ENCODE measurements at places on chromosomes 11 and 22.

- DNase-seq: no peak
Observed at GRCh38 chr11:55956521-55956920, 13.2 kb downstream of the OR10AG1 start.

DNA sequence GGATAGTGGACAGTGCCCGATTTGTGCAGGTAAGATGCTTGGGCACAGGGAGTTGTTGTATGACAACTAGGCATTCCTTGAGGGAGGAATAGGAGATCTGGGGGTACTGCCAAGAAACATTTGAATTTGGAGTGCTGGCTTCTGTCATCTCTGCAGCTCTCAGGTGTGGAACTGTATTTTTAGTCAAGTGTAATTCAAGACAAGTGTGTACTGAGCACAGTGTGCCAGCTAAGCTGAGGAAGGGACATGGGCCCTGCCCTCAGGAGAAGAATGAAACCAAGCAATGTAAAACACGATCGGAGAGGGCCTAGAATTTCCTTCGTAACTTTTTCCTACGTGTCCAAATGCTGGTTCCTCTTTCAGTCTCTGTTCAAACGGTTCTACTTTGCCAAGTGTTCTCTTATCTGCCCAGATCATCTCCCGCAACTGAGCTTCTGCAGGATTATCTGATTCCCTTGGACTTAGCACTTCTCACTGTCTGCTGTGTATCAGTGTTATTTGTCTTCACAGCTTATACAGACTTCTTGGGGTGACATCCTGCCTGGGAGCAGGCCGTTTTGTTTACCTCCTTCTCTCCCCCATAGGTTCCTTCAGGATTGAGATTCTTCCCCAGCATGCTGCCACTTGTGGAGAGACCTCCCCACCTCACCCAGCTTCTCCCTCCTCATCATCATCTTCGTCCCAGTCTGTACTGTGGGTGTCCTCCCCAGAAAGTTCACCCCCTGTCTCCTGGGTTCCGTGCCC lies 27.6 kb downstream of the ART5 start:
- no peak for DNase-seq

GRCh38 chr11:61688365-61689163 lies 8.4 kb downstream of the DAGLA start:
- DNase-seq: no peak

- no peak for DNase-seq
Observed at GRCh38 chr11:111691741-111692140, 74.4 kb downstream of the PPP2R1B start.

- DNase-seq: no peak
Observed at GRCh38 chr22:38267086-38267485, 5.7 kb downstream of the TMEM184B start.

- no peak for DNase-seq
Observed at GRCh38 chr11:512761-513595, 5.9 kb upstream of the RNH1 start.

DNA sequence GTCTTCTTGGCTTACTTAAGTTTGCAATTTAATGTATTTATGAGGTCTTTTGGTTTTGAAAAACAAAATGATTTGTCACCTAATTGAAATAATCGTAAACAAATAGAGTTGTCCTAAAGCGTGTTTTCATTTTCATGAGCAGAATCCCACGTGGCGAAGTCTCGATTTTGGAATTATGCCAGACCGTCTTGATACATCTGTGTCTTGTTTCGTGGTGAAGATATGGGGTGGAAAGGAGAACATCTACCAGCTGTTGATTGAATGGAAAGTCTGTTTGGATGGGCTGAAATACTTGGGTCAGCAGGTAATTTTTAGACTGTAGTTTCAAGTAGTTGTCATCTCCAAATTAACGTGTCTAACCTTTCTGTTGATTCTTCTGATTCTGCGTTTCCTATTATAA lies 64.7 kb downstream of the UVRAG start:
- no peak for DNase-seq

DNA sequence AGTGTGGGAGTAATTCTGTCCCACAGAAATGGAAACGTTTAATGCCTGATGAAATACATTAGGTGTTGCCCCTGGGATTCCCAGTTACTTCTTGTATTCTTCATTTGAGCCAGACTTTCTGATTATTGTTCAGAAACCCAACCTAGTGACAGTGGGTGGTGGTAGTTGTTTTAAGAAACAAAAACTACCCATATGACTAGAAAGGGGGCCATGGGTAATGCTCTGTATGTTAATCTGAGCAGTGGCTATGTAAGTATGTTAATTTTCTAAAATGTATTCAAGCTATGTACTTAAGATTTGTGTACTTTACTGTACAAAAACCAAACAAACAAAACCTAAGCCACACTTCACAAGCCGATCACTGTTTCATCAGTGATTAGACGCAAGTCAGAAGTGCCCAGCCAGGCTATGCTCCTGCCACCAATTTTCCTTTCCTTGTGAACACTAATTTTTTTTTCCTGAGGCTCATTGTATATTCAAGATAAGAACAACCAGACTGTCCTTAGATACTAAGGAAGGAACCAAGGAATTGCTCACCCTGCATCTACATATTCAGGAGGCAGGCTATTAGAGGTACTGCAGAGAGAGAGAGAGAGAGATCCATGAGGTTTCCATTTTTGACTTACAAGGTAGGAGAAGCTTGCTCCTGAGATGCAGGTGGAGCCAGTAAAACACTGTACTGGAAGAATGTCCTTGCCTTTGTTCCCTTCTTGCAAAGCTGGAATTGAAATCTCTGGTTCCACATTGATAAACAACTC lies 122.7 kb downstream of the DBX1 start:
- DNase-seq: no peak

DNA sequence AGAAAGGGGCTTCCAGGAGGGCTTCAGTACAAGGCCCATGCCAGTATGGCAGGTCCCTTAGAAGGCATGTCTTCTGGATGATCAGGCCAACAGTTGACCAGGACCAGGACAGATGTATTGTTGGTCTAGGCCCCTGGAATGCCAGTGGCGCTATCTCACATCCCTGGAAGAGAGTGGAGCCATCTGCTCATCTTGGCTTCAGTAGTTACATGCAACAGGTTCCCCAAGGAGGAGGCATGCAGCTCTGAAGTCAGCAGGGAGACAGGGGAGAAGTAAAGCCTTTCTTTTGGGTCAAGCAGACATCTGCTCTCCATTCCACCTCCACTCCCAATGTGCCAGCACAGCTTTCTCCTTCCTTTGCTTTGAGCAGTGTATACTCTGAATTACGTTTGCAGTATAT lies 244.1 kb downstream of the KIRREL3 start:
- no peak for DNase-seq

DNA sequence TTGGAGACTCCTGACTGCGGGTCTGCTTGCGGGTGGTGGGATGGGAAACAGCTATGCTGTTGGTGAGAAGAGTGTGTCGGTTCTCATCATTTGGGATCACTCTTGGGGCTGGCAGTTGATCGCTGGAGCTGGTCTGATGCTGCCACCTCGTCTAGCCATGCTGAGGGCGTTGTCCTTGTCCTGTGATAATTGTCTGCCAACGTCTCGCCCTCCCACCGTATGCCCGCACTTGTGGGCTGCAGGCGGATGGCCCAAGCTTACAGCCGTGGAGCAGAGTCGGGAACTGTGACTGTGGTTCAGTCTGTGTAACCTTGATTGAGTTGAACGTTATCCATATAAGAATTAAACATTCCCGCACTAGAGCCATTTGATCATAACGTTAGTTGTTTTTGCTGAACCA lies 204.4 kb downstream of the TBC1D22A start:
- DNase-seq: no peak

- DNase-seq: no peak
Observed at GRCh38 chr11:104256525-104256924, 92.6 kb upstream of the PDGFD start.

- DNase-seq: no peak
Observed at GRCh38 chr22:17587629-17588028, 24.3 kb downstream of the SLC25A18 start.

- DNase-seq: no peak
Observed at GRCh38 chr11:110837603-110838002, 125.4 kb upstream of the ARHGAP20 start.

DNA sequence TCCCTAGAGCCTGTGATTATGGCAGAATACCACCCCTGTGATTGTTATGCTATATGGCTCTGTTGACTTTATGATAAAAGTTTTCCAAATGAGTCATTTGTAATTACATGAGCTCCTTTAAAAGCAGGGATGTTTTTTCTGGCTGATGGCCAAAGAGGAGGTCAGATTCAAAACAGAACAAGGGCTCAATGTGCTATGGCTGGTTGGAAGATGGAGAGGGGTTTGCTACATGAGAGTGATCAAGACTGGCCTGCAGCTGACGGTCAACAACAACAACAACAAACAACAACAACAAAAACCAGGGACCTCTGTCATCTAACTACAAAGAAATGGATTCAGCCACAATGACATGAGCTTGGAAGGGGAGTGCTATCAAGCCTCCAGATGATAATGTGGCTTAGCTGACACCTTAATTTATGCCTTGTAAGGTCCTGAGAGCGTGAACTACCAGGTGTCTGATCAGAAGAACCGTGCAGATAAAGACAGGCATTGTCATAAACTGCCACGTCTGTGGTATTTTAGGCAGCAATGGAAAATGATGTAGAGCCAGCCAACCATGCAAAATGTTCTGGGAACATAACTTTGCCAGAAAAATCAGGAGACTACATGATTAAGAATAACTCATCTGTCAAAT lies 47.2 kb downstream of the PIWIL3 start:
- no peak for DNase-seq

DNA sequence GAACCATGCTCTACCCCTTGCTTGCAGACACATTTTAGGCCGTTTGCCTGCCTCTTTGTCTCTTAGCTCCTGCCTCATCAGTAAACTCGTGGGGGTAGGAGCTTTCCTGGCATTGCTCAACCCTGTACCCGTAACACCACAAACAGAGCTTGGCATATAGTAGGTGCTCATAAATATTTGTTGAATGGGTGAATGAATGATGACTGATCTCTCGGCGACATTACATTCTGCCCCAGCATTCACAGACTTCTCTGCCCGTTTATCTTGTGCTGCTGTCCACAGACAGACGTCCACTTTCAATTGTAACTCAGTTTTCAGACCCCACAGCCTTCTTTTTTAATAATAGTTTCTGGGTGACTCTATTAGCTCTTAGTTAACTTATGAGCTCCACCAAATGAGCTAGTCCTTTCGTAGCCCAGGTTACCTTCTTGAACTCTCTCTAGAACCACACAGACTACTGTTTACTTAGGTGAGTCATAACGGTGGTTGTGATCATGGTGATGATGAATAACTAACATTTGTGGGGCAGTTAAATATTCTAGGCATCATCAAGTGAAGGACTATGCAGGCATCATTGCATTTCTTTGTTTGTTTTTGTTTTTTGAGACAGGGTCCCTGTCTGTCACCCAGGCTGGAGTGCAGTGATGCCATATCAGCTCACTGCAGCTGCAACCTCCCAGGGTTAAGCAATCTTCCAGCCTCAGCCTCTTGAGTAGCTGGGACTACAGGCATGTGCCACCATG lies 188.4 kb downstream of the ADAMTS15 start:
- DNase-seq: no peak

- DNase-seq: no peak
Observed at GRCh38 chr11:8011981-8012444, 24.9 kb downstream of the EIF3F start.

DNA sequence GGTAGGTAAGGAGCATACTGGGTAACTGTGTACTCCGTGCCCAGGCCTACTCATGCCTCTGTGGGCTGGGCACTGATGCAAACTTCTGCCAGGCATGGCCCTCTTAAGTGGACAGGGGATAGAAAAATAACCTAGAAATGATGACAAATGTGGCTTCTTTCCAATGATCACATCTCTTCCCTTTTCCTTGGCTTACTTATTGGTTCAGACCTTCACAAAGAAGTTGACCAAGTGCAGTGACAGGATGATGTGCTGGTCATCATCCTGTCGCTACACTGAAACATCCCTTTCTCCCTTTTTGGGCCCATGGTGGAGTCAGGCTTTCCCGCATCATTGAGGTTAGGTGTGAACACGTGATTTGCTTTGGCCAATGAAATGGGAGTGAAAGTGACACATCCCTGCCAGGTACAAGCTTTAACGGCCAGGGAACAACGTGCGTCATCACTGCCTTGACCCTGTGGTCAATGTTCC lies 31.8 kb upstream of the APOBEC3A start:
- DNase-seq: no peak

DNA sequence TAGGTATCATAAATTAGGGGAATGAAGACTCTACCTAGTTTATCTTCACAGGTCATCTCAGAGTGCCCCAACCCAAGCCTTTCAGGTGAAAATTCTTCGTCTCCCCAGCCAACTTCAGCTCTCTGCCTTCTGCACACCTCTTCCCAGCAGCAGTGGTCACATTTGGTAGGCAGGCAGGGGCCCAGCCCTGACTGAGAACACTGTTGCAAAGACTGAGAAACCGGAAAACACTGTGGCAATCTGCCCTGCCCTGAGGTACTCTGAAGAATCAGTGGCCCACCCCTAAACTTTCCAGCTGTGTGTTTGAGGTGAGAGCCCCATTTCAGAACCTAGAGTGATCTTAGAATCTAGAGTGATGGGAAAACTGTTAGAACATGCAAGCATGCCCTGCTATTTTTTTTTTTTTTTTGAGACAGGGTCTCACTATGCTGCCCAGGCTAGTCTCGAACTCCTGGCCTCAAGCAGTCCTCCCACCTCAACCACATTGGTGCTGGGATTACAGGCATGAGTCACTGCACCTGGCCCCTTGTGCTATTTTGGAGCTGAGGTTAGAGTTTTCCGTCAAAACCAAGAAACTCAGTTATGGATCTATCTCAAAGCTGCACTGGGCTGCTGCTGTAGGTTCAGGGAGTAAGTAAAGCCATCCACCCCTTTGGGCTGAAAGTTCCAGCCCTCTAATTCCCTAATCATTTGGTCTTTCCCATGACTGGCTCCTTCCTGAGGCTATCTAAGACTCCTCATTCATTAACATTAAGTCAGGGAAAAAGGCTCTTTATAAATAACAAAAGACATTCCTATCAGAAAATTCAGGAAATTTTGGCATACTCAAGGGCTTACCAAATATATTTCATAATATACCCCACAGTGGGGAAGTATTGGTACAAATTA lies 1.7 kb upstream of the LDHA start:
- no peak for DNase-seq

GRCh38 chr22:27099946-27100722 lies 442.7 kb downstream of the MIAT start:
- no peak for DNase-seq

- no peak for DNase-seq
Observed at GRCh38 chr22:20203142-20203551, 52.3 kb upstream of the CCDC188 start.

GRCh38 chr22:30926706-30927105 lies 41.9 kb downstream of the MORC2 start:
- no peak for DNase-seq

- DNase-seq: no peak
Observed at GRCh38 chr22:47594836-47595521, 832.5 kb downstream of the TBC1D22A start.

DNA sequence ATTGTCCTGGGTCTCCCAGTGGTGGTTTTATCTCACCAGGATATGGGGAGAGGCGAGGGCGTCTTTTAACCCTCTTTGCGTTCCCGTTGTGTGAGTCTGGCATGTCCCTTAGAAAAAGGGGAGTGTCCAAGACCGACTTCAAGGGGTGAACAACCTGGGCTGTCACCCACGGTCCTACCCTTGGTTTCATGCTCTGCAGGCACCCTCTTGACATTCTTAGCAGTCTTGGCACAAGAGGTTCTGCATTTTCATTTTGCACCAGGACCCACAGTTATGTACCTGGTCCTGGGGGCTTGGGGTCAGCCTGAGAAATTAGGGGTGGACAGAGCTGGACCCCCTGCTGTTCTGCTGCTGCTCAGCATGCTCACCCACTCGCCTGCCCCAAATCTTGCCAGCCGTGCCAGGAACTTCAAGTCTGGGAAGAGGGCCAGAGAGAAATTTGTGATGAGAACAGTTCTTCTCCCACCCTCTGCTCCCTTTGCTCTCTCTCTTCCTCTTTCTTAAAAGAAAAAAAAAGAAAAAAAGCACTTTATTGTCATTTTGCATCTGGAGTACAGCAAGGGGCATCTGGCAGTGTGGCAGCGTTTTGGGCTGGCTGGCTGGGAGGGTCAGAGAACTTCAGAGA lies 471.2 kb downstream of the MIAT start:
- no peak for DNase-seq

Data from cerebellar nuclear complex (tissue), 1 donor.